NCI-H526 (cell line): ENCODE measurements at places on chromosomes 13 and 19.

GRCh38 chr13:97298816-97299215 lies 76.7 kb downstream of the MBNL2 start:
- DNase-seq: peak; percentile 50

GRCh38 chr13:39036212-39036611 lies 1.7 kb downstream of the PROSER1 start:
- peak; percentile 59 for DNase-seq

- peak; percentile 84 for DNase-seq
Measured at GRCh38 chr13:36163809-36164308, 32.7 kb upstream of the DCLK1 start.

DNA sequence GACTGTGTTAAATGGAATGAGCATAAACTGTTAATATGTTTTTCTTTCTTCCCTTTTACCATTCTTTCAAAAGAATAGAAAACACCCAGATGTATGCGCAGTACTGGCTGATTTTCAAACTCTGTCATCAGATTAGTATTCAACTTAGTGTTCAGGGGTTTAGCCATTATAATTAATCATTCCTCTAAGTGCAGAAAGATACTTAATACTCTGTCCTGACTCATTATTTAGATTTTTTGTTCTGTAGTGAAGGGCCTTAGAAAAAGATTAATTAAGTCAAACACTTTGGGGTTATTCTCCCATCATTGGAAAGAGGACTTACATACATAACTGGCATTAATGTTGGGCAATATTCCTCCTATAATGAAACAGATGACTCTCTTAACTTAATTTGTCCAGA lies 1316.7 kb upstream of the SLC10A2 start:
- DNase-seq: no peak

DNA sequence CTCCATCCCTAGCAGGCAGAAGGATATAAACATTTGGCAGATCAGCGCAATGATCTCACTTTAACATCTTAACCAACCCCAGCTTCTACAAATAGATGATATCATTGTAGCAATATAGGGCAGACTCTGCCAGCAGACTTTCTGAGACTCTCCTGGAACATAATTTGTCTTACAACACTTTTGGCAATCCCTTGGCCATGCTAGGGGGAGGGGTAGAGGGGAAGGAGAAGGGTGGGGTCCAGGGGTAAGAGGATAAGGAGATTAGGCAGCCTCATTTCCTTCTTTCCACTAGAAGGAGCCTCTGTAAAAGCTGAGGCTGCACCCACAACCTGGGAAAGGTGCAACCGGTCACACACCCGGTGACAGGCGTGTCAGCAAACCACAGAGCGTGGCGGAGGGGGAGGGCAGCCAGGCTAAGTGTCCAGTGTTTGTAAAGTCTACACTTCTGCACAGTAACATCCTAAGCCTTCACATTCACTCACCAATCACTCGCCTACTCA lies 8.7 kb upstream of the UBAC2 start:
- no peak for DNase-seq

DNA sequence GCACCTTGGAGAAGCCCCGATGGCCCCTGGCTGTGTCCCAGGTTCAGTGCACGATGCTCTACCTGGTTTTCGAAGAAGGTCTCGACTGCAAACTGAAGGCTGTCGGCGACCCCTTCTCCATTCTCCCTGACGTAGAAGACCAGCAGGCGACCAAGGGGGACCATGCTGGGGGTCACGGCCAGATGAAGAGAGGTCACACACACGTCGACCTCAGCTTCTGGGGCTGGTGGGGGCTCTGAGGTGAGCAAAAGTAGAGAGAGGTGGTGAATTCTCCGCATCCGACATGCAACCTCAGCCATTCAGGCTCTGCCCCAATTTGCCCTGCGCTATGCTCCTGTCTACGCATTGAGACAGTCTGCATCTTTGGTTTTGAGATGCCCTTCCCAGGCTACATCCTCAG lies 49.3 kb downstream of the CPAMD8 start:
- DNase-seq: no peak

DNA sequence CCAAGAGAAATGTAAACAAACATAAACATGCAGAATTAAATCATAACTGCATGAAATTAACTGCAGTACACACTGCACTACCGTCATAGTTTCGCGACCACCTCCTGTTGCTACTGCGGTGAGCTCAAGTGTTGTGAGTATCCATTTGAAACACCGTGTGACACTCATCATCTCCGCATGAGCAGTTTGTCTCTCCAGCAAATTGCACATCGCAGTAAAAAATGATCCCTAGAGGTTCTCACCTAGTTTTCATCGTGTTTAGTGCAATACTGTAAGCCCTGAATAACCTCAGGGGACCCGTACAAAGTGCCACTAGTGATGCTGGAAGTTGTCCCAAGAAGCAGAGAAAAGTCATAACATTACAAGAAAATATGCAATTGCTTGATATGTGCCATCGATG lies 147.7 kb downstream of the DPF1 start:
- no peak for DNase-seq

DNA sequence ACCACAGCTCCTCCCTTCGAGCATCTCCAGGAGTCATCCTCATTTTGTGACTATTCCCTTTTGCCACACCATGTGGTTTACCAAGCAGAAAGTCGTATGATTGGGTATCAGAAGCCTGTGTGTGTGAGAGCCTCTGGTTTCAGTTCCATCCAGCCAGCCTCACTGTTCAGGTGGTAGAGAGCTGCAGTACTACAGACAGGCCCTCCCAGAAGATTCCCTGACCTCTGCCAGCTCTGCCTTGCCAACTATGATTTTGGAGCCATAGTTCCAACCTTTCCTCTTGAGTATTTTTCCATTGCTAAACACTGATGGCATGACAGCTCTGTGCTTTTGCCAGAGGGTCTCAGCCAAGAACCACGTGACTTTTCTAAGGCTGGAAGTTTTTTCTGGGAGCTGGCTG lies 82.5 kb downstream of the DHRS12 start:
- DNase-seq: no peak

GRCh38 chr13:93624311-93624777 lies 397.7 kb downstream of the GPC6 start:
- no peak for DNase-seq

GRCh38 chr13:108834193-108834592 lies 204.8 kb downstream of the MYO16 start:
- no peak for DNase-seq

DNA sequence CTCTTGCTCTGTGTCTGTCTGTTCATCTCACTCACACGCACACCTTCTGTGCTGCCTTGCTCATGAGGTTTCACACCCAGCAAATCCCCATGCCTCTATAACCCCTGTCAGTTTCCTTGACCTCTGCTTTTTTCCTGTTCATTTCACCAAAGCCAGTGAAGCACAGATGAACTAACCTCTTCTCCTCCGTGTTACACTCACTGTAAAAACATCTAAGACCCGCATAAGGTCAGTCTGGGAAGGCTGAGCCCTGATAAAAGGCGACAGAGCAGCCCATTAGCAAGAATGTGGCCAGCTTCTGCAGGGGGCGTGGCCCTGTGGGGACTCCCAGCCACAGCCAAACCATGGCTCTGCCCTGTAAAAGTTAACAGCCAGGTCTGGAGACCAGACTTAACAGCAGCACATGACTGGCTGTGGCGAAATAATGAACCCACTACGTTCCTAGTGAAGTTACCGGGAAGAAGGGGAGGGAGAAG lies 42.8 kb upstream of the NPAS1 start:
- no peak for DNase-seq

DNA sequence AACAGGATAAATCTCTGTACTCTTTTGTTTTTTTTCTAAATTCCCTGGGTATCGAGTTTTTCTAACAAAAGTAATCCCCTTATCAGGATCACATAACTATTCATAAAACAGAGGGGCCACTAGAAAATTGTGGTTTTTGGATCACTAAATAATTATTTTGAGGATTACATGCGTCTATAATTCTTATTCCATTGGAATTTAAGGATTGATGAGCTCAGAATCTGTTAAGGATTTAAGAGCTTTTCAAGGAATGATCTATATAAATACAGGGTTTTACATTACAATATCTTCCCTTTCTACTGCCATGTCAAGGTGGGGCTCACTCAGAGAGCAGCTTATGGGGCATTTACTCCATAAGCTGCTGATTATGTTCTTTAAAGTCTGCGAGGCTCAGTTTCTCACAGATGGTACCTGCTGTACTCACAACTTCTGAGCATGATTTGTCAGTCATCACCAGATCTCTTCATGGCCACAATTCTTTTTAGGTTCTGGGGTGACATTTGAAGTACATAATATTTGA lies 449.8 kb downstream of the PCDH17 start:
- DNase-seq: no peak

- DNase-seq: no peak
Measured at GRCh38 chr19:30245401-30246039, 126.7 kb upstream of the ZNF536 start.

GRCh38 chr19:3440082-3440481 lies 40.2 kb downstream of the SMIM24 start:
- no peak for DNase-seq

DNA sequence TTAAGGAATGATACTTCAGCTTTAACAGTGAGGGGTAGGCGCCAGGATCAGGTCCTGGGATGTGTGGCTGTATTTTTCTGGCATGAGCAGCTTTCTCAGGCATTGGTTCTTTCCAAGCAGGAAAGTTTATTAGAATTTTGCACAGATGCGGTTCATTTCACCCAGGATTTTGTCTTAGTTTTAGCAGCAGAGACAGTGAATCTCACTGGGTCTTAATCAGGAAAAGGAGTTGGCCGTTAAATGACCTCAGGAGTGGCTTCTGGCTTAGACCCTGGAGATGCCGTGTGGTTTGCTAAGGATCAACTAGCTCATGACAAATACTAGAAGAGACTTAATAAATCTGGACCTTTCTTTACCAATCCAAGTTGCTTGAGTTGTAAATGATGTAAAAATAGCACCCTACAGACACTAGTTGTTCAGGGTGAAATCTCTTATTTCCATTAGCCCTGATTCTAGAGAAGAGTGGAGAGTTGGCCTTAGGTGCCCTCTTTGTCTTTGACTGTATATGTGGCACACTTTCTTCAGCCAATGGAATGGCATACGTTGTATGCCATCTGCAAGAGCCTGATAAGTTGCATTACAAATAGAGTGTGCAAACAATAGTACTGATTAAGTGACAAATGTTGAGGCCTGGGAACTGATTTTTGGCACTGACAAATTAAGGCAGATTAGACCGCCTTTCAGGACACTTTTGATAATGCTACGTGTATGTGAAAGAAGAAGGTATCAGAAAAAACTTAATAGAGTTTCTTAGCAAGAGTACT lies 34.0 kb downstream of the LRCH1 start:
- DNase-seq: no peak

- DNase-seq: peak; percentile 42
Measured at GRCh38 chr19:10701955-10702525, 801 bp downstream of the QTRT1 start.

GRCh38 chr13:34208336-34208735 lies 390.4 kb downstream of the RFC3 start:
- no peak for DNase-seq

DNA sequence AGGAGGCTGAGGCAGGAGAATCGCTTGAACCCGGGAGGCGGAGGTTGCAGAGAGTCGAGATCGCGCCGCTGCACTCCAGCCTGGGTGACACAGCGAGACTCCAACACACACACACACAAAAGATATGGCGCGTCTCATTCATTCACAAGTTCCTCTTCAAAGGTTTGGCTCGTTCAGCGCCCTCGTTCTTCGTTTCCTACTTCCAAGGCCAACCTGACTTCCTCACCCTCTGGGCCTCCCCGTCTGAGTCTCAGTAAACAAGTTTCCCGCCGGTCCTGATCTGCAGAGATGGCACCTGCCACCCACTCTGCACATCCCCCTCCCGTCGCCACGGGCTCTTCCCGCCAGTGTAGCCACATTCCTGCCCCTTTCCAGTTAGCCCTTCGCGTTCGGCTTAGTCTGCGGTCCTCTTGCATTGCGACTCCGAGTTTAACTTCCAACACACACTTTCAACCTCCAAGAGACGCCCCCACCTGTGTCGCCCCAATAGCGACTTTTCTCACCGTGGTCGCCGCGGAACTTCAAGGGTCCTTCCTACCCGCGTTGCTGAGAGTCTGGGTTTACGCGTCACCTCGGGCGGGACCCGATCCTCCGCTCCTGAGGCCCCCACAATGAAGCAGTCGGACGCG lies 1.3 kb upstream of the BSG start:
- peak; percentile 60 for DNase-seq

DNA sequence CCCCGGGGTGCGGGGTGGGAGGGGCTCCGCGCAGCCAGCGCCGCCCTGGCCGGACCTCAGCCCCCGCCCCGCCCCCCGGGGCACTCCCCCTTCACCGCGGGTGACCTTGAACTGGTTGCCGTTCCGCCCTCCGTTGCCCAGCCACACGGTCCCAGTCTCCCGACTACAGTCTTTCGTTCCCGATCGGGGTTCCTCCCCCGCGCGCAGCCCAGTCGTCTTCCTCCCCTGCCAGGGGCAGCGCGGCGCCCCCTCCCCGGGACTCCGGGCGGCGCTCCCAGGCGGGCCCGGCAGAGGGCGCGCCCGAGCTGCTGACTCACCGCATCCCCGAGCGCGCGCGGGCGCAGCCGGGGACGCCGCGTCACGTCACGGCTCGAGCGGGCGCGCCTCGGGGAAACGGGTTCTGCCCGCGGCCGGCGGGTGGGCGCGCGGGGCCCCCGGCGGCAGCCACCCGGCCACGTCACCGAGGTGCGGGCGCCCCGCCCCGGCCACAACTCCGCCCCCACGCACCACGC lies 459 bp downstream of the MIDN start:
- no peak for DNase-seq

- peak; percentile 70 for DNase-seq
Measured at GRCh38 chr13:33870046-33870668, 52.2 kb downstream of the RFC3 start.

GRCh38 chr13:91318886-91319285 lies 28.6 kb upstream of the MIR17HG start:
- DNase-seq: no peak

DNA sequence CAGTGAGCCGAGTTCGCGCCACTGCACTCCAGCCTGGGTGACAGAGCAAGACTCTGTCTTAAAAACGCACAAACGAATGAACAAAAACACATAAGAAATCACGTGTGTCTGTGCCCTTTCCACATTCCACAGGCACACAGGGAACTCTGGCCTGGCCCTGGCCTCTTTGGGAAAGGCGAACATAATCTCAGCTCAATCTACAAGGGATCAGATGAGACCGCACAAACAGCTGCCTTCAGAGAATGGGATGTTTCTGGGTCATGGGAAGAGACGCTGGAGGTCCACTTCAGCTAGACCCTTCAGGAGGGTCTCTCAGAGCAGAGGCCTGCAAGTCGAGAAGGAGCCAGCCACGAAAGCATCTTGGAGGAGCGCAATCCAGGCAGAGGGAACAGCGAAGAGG lies 6.3 kb upstream of the CRTC1 start:
- no peak for DNase-seq

DNA sequence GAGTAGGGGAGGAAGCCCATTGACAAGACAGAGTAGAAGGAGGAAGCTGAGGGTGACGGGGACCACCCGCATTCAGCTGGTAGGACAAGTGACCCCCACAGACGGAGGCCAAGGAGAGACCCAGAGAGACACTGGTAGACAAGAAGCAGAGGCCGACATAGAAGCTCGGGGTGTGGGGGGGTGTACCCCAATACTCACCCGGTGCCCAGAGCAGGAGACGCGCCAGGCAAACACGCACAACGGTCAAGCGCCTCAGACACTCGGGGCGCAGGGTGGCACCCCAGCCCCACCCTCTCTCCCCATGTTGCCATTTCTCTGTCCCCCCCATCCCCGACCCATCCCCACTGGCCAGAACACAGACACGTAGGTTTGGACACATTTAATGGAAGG lies 23.5 kb downstream of the SHANK1 start:
- DNase-seq: no peak
